Activated naive CD4-positive, alpha-beta T cell treated with anti-CD3 and anti-CD28 coated beads, Interleukin-2, amount 50 U/mL, for 72 hours (primary cell): ENCODE measurements at places on chromosomes 2 and 18. TPM values are rescaled to one million over a fixed set of nuclear protein-coding genes. Genes with fewer than 3 reads are reported as not detected.

SERPINB3 gene
- total RNA-seq = not detected

ASPRV1 gene
- total RNA-seq = 1.5 TPM

GRCh38 chr18:42296723-42297122 lies 341.7 kb downstream of the PIK3C3 start:
- no peak for DNase-seq

GRCh38 chr2:226030369-226030768 lies 630.9 kb downstream of the NYAP2 start:
- no peak for DNase-seq

- no peak for DNase-seq
Observed at GRCh38 chr2:195414537-195415100, 242.4 kb upstream of the SLC39A10 start.

GRCh38 chr2:232687382-232688160 lies 9.6 kb upstream of the GIGYF2 start:
- no peak for DNase-seq

DNA sequence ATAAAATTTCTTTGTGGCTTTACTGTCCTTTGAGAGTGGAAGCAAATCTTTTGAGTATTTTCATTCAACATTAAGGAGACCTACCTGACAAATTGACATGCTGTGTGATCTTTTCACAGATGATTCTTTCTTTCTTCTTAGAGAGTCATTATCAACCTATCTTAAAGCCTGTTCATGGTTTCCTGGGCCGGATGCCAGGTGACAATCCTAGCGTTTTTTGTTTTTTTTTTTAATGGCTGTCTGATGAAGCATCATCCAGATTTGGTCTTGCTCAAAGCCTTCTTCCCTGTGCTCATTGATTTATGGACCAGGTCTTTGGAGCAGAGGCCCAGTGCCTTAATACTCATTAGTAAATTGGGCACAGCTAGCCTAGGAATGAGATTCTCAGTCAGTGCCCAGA lies 9.8 kb upstream of the MGAT5 start:
- no peak for DNase-seq

DNA sequence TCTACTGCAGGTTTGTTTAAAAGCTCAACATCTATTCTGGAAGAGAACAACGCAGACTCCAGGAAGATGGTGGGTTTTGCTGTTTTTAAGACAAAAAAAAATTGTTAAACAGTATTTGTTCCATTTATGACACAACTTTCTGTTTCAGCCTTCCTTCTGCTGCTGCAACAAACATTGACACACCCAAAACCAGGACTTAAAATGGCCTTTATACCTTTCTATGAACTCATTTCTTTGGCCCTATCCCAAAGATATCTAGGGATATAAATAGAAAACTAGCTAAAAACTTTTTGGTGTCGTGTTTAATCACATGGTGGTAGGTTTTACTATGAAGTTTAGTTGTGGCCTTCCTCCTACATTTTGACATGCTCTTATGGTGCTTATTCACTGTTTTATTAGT lies 964 bp upstream of the GALNT3 start:
- DNase-seq = no peak

GRCh38 chr18:48342581-48342980 lies 66.6 kb downstream of the ZBTB7C start:
- no peak for DNase-seq

DNA sequence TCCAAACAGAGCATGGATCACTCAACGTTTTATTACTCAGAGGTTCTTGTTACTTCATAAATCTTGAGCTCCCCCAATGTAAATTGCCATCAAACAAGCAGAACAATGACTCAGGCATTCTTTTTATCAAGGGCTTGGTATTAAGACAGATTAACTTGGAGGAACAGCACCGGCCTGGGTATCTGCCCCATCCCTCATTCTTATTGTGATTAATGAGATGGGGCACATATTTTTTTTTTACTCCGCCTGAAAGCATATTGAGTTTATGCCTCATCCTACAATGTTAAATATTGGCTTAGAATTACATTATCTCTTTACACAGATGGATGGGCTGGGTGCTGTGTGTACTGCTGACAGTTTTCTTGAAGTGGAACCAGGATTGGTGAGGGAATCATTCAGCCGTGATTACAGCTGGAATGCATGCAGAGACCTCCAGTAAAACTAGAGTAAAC lies 387.3 kb downstream of the CLIP4 start:
- DNase-seq = no peak
